Calu3 (cell line): ENCODE measurements at places on chromosomes 3 and 15. TPM values are rescaled to one million over a fixed set of nuclear protein-coding genes. Genes with fewer than 3 reads are reported as not detected.

DNA sequence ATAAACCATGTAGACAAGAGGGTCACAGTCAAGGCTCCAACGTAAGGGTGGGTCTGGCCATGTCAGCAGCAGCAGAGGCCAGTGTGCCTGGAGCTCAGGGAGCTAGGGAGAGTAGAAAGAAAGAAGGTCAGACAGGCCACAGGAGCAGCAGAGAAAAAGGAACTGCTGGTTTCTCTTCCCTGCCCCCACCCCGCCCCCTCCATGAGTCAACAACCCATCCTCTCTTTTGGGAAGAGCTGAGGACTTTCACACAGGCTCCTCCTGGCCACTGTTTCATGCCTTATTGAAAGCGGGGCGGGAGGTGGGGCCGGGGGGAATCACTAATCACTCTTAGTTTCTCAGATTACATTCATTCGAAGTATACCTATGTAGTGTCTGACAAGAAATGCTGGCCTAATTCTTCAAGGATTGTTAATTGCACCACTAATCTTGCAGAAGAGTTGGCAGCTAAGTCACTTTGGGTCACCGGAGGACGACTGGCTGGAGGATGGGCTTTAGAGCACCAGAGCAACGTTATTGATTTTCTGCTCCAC lies 9.1 kb upstream of the SCG3 start:
- no peak for DNase-seq

The PPM1L gene
- total RNA-seq, result 18.4 and 20.7 TPM in 2 replicates

The NR2F2 gene
- total RNA-seq, result 158 and 167 TPM in 2 replicates

- no peak for DNase-seq
These were observed at the start of gene ITIH3 for GRCh38 chr3:52794612-52795099. Gene ITIH3, plus strand, starts transcription at chr3:52794796. Its CDS starts 8 bp downstream, at chr3:52794804.

The DPH6 gene
- 5.3 and 8.0 TPM in 2 replicates for total RNA-seq

GRCh38 chr3:72203105-72203504 lies 418.2 kb upstream of the PROK2 start:
- no peak for DNase-seq

The LIPH gene
- 159 and 213 TPM in 2 replicates for total RNA-seq

- DNase-seq, result no peak
These were observed 251.1 kb downstream of the TBL1XR1 start for GRCh38 chr3:176946202-176946601.

The TRIM69 gene
- 9.7 and 20.2 TPM in 2 replicates for total RNA-seq

The SSUH2 gene
- total RNA-seq, result 0.54 TPM in 1 of 2 replicates, not detected in the other

DNA sequence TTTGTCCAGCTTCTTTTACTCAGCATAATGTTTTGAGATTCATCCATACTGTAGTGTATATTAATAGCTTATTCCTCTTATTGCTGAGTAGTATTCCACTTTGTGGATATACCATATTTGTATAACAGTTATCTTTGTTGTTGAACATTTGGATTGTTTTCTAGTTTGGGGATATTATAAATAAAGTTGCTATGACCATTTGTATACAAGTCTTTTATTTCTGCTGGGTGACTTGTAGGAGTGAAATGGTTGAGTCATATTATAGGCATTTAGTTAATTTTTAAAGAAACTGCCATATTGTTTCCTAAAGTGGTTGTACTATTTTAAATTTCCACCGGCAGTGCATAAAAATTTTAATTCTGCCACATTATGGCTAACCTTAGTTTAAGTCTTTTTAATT lies 53.4 kb downstream of the RPL39L start:
- no peak for DNase-seq

The SLC28A1 gene
- total RNA-seq, result 0.17 and 0.37 TPM in 2 replicates

The TRIP4 gene
- total RNA-seq, result 28.5 and 30.1 TPM in 2 replicates

DNA sequence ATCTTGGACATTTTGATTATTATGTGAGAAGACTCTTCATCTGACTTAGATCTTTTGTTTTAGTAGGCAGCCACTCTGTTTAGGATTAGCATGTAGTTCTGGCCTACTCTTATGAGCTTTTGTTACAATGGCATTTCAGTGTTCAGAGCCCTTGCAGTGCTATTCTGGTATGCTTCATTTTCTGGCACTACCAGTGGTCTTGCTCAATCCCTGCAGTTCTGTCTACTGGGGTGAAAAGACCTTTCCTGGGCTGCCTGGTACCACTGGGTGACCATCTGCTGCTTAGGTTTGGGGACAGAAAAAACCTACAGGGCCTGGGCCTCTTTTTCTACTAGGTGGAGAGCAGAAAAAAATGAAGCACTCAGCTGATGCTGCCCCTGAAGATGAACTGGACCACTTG lies 42.5 kb downstream of the IL16 start:
- no peak for DNase-seq

The MYRIP gene
- 5.2 and 5.6 TPM in 2 replicates for total RNA-seq

The ANKUB1 gene
- total RNA-seq, result not detected in 2 replicates
